ENCODE measurements at places on chromosomes 11 and 22.

- DNase-seq, result no peak
These were observed 54.2 kb downstream of the DENND5A start for GRCh38 chr11:9210922-9211320.

- DNase-seq, result no peak
These were observed 12.3 kb downstream of the PDGFD start for GRCh38 chr11:104151404-104152204.

DNA sequence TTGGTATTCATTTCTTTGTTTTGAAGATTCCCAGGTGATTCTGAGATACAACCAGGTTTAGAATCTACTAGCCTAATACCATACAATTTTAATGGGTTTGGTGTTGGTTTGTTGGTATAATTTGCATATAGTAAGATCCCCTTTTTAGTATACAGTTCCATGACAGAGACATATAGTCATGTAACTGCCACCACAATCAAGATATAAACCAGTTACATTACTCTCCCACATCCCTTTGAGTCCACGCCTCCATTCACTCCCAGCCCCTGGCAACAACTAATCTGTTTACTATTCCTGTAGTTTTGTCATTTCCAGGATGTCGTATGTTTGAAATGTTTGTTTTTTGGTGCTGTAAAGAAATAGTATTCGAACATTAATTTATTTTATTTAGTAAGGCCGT, 4.3 kb downstream of the ASRGL1 start:
- no peak for DNase-seq

DNA sequence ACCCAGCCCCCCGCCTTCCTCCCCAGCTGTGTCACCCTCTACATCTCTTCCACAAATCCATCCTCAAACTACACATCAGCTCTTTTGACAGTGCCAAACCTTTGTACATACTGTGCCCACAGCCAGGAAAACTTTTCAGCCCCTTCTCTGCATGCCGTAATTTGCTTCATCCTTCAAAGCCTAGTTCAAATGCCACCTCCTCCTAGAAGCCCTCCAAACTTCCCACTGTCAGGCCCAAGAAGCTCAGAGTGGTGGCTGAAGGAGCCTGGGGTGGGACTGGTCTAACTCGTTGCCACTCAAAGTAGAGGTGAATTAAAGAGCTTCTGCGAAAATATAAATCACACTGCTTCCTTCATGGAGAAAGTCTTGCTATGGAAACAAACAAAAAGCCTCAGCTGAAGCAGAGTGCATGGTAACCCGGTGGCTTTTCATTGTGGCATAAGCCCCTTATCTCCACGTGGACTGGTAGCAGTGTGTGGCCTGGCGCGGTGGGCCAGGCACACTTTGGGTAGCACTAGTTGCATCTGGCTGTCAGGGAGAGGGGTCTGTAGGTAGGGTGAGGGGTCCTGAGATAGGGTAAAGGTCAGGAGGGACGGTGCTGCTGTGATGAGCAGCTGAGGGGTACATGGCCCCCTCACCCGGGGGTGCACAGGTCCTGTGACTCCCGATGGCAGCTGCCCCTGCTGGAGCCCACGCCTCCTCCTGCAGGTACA, 76.9 kb downstream of the MYO7A start:
- DNase-seq, result no peak

DNA sequence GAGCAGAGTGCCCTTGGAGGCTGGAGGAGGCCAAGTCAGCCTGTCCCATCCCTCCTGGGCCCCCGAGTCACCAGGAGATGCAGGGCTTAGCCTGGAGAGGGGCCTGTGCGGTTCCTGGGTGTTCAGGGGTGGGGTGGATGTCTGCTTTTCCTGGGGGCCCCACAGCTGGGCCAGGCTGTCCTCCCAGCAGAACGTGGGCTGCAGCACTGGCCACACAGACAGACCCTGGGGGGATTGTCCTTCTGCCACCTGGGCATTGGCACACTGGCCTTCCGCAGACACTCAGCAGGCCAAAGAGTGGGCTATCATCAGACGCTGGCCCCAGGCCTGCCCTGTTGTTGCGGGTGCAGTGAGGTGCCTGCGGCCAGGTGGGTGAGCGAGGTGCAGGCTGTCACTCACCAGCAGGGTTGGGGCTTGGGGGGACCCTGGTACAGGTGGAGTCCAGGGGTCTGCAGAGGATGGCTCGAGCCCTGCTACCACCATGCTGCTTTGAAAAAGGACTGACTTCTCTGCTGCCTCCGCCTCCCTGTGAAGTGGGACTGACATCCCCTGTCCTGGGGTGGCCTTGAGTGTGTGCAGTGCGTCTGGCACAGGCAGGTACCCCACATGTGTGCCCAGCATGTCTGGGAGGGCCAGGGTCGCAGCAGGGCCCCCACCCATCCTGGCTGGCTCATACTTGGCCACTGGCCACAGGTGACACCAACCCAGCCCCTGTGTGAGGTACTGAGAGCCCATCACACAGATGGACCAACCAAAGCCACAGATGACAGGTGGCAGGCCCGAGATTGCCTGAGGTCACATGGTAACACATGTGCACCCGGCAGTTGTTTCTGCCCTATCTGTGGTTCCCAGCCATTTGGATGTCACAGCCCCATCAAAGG, 39.0 kb upstream of the KCNQ1OT1 start:
- DNase-seq, result no peak

DNA sequence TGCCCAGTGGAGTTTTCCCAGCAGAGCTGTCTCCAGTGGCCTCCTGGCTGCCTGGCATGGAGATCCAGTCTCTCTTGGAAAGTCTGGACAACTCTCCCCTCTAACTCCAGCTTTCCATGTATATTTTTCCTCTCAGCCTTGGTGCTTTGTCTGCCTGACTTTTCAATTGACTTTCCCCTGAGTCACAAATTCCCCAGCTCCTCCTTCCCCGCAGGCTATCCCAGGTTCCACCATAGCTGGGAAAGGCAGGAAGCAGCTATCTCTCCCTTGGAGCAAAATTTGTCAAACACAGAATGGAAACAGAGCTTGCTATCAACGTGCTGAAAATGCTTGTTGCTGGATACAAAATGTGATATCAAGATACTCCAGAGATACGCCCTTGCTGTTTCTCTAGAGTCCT, 384.8 kb downstream of the TMEM135 start:
- no peak for DNase-seq

DNA sequence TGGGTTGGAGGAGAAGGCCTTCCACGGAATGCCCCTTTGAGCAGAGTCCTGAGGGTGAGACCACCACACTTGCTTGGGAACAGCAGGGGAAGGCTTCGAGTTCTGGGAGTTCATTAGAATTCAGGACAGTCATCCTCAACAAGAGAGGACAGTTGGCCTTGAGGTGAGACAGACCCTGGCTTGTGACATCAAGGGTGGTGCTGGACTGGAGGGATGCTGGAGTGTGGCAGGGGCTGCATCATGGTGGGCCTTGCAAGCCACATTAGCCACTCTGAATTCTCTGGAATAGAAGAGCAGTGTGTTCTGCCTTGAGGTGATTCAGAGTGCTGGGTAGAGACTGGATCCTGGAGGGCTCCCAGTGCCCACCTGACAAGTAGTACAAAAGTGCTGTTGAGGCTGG, 26.3 kb downstream of the APLP2 start:
- no peak for DNase-seq

GRCh38 chr11:57318178-57318577, 6.6 kb downstream of the TNKS1BP1 start:
- no peak for DNase-seq

GRCh38 chr22:33908171-33909074, 11.9 kb downstream of the LARGE1 start:
- no peak for DNase-seq

DNA sequence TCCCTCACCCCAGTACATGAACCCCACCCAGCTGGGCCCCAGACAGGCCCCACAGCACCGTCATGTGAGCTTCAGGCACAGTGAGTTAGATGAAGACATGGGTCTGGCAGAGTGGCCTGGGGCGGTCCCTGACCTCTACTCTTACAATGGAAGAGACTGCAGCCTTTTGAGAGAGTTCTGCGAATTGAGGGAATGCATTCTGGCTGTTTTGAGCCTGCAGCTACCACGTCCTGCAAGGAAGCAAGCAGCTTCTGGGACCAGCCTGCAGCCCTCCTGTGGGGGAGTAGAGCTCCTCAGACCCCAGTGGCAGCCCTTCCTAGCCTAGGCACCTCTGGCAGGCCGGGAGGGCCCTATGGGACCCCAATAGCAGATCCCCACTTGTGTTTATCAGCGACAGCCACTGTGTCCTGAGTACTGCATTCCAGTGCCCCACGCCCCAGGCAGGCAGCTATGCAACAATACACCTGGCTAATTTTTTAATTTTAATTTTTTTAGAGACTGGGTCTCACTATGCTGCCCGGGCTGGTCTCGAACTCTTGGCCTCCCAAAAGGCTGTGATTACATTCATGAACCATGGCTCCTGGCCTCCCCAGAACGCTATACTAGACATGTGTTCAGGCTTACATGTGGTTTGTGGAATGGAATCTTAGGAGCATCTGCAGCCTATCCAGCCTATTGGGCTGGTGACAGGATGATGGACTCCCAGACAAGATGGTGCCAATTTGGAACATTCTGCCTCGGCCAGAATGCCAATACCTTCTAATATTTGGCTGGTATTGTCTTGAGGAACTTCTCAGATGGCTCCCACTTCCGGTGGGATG, 717 bp upstream of the SLC7A4 start:
- no peak for DNase-seq

DNA sequence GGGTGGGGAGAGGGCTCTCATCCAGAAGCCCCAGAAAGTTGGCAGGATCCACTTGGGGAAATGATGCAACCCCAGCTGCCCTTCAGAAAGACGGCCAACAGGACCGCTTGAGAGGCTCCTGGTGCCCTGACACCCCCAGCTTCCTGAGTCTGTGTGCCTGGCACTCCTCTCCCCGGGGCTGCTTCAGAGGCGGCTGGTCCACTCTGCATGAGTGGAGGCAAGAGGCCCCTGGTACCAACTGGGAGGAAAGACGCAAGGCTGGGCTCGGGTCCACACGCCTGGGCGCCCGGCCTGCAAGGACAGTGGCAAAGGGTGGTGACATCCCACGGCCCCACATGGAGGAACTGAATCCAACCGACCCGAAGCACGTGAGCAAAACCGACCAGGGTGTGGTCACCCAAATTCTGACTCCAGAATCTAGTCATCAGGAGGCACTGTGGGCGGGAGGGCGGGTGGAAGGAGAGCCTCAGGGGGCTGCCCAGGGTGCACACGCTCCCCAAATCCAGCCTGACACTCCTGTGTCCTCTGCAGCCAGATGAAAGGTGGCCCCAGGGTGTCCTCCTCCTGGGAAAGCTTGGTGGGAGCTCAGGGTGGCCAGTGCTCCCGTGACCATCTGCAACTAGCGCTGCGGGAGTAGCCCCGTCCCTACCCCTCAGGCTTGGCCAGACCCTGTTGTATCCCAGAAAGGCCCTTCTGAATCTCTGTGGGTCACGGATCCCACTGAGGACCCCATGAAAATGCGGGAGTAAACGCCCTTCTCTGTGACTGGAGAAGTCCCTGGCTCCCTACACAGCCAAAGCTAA, 3.7 kb downstream of the RNH1 start:
- DNase-seq, result no peak

GRCh38 chr11:44557464-44557863, 8.0 kb upstream of the CD82 start:
- no peak for DNase-seq

DNA sequence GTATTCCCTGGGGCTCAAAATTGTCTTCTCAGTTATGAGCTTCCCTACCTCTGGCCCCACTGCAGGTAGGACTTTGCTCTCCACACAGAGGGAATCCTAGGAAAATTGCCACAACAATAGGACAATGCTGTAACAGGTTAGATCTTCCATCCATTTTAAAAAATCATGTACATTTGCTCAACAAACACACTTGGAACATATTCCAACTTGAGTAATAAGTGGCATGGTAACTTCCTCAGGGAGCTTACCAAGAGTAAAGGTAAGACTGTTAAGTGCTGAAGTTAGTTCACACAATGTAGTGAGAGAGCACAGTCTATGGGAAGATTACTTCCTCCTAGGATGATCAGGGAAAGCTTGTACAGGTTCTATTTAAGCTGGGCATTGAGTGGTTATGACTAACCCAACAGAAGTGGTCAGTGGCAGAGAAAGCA, 78.9 kb upstream of the BIRC3 start:
- no peak for DNase-seq

DNA sequence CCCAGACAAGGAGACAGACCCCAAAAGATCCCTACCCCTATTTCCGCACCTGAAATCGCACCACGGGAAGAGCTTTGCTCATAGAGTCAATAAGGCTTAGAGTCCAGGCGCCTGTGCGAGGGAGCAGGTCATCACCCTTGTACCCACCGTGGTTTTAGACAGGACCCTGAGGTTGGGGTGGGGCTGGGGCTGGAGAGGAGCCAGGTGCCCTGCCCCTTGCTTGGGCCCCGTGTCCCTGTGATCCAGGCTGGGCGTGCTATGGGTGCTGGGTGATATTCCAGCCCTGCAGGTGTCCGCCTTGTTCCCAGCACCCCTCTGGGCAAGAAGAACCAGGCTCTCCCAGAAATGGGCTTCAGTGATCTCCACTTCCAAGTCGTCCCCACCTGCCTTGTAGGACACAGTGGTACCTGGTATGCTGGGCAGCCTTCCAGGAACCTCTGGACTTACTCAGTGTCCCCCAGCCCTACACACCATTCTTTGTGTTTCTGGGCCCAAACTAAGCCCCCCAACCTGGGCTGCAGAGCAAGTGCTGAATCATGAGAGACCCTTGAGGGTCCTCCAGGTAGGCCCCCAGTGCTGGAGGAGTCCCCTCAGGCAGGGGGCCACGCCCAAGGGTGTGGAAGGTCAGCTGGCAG, 4.5 kb downstream of the CD81 start:
- no peak for DNase-seq

- DNase-seq, result no peak
These were observed 189.7 kb upstream of the MTNR1B start for GRCh38 chr11:92779746-92780145.

DNA sequence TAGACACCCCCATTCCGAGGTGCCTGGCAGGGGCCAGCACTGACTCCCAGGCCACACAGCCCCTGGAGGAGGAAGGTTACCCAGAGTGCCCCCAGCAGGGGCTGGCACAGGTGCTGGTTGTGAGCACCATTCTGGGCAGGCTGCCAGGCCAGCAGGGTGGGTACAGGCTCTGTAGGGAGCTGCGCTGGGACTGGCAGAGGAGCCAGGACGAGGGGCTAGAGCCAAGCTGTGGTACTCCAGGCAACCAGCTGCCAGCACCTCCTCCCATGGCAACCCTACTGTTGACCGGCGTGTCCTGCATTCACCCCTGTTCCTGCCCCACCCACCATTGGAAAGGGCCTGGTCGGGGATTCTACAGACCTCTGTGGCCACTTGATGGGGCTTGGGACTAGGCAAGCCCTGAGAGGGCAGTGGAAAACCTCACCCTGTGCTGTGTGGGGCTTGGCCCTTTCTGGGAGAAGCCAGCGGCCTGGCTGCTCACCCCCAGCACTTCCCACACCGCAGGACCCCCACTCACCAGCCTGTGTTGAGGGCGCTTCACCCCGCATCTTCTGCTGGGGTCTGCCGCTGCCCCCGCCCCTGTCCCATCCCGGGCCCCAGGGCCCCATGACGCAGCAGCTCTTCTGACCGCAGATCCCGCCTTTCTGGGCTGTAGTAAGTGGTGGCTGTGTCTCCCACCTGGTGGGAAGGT, 1.9 kb downstream of the CLDN5 start:
- DNase-seq, result no peak
